GM13976 (cell line): ENCODE measurements at places on chromosomes 5 and 9.

- no peak for DNase-seq
Observed at GRCh38 chr9:102253099-102253498, 514.7 kb upstream of the GRIN3A start.

GRCh38 chr9:10050016-10050415, 562.8 kb downstream of the PTPRD start:
- DNase-seq = no peak

GRCh38 chr5:86526811-86527348, 90.9 kb upstream of the COX7C start:
- DNase-seq = no peak

DNA sequence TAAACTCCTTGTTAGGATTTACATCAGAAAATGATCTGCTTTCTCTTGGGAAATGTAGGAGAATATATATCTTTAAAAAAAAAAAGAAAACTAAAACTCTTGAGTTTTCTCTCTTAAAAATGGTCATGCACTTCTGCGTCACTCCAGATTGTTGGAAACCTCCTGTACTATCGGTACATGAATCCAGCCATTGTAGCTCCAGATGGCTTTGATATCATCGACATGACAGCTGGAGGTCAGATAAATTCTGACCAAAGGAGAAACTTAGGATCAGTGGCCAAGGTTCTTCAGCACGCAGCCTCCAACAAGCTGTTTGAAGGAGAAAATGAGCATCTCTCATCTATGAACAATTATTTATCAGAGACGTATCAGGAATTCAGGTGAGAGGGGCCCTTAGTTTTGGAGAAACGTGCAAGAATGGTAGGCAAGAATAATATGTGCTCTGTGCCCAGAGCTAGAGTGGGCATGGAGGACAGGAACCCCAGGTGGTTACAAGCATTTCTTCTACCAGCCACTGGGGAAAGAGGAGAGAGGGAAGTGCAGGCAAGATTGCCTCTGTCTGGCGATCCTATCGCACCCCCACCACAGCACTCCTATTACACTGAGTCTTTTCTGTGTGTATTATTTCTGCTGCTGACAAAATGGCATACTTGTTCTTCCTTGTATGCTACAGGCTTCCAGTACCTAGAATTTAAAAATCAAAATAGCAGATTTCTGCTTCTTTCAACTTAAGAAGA, 41.4 kb upstream of the F2R start:
- DNase-seq = no peak
